ENCODE measurements at places on chromosomes 6 and 20.

- no peak for DNase-seq
Measured at GRCh38 chr6:6461138-6461537, 127.4 kb upstream of the LY86 start.

- DNase-seq, result no peak
Measured at GRCh38 chr6:140105857-140106256, 731.4 kb upstream of the CITED2 start.

DNA sequence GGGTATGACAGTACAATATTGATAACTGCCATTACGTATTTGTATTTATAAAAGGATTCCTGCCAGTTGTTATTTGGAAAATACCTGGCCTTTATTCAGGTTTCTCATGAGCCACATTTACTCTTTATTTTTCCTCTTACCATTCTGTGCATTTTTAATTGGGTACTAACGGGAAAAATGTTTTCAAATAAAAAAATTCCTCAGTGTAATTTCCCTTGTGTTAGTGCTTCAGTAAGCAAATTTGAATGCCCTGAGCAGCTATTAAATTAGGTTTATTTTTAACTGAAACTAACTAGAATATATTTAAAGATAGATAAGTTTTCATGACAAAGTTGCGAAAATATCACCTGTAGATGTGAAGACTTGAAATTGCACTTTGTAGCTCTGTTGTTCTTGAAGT is 146.0 kb downstream of the PTCHD4 start:
- no peak for DNase-seq

- no peak for DNase-seq
Measured at GRCh38 chr6:116979560-116979959, 102.5 kb downstream of the RFX6 start.

DNA sequence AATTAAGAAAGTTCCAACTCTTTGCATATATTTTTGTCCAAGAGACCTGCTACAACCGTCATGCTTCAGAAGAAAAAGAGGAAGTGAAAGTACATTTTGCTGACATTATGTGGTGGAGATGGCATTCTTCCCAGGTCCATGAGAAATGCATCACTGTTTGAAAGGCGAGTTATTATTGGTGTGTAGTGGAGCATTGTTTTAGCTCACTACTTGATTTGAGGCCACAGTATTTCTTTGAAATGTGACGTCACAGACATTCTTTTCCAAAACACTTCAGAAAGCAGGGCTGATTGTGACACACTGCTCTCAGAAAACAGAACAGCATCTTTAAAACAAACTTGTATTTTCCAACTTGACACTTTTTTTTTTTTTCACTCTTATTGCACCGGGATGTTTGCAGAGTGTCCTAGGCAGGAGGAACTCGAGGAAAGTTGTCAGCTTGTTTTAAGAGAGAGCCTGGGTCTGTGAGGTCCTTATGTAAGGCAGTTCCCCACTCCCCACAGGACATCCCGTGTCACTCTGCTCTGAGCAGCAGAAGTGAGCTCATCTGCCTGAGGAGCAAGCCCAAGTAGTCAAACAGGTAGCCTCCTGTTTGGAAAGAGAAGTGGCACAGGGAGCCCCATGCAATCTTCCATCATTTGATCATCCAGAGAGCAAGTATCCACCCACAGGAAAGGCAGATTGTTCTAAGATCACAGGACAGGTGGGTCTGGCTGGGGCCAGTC is 1.1 kb downstream of the SPTLC3 start:
- DNase-seq, result no peak

DNA sequence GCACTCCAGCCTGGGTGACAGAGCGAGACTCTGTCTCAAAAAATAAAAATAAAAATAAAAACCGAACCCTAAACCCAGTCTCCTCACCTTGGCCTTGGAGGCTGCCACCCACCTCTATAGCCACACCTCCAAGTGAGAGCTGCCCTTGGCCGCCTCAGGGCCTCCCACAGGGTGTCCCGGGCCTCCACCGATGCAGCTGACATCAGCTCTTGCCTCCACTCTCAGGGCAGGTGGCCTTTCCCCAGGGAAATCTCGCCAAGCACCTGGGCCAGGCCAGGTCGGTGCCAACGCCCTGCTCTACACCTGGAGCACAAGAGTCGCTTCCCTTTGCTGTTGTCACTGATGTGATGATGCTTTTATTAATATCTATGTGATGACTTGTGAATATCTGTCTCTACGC is 8.9 kb upstream of the MYL9 start:
- no peak for DNase-seq

DNA sequence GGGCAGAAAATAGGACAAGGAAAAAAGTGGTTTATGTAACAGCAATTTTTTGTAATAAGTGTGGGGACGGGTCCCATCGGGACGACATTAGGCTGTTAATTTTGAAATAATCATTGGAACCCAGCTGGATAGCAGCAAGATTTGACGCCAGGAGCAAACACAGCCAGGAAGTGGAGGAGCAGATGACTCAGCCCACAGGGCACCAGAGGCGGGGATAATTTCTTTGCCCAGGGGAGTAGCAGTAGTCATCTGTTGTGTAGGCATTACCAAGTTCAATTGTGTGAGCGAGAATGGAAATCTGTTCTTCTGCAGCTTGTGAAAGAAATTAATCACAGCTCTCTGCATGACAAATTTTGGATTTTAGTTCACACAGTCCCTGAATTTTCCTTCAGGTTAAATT is 22.6 kb upstream of the RIN2 start:
- DNase-seq, result no peak

DNA sequence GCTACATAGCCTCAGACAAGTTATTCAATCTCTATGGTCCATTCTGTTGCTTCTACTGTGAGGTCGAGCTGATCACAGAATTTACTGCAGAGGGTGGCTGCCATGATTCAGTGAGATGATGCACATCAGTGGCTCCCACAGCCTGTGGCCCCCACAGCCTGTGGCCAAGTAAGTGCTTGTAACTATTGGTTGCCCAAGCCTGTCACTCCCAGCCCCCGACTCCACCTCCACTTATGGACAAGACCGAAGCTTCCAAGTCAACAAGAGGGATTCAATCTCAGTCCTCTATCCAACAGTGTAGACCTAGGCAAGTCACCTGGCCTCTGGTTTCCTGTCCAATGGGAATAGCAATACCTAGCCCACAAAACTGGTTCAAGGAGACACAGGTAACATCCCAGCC is 8.2 kb downstream of the KCNK5 start:
- no peak for DNase-seq

DNA sequence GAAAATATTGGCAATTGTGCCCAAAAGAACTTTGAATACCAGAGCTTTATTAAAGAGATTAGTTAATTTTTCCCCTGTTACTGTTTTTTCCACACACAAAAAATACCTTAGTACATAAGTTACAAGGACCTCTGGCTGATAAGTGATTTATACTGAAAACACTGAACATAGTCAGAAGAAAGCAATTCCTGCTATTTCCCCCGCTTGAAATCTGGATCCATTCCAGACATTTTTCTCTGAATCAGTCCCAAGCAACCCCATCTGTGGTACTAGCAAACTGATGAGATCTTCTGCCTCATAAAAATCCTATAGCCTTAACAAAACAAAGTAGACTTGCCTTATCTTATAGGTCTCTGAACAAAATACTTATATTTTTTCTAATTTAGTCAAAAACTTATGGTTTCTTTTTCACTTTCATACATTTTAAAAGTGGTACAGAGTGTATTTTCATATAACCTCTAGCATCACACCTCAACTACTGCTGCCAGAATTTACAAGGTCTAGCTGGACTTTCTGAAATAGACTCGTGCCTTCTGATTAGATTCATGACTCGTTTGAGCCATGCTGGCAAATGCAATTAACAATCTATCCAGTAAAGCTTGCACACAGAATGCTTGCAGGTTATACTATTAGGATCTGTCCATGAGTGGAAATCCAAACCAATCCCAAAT is 111.9 kb downstream of the TBX18 start:
- no peak for DNase-seq

DNA sequence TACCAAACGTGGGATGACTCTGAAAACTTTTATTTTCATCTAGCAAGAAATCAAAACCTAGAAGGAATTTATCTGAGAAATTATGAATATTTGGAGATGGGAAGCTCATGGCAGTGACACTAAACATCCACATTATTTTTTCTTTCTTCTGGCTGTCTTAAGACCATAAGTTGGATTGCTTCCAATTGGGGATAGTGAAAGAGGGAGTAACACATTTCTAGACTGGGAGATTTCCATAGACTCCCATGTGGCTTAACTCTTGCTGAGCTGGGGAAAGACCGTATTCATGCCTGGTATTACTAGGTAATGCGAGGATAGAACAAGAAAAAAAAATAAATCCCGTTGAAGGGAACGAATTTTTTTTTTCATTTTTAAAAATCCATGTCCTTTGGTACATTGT is 120.0 kb downstream of the UTRN start:
- no peak for DNase-seq
